Activated naive CD4-positive, alpha-beta T cell treated with anti-CD3 and anti-CD28 coated beads, Interleukin-2, amount 50 U/mL, for 72 hours (primary cell): ENCODE measurements at places on chromosomes 4 and X.

GRCh38 chr4:167587361-167587760 is 353.1 kb upstream of the SPOCK3 start:
- no peak for DNase-seq

GRCh38 chrX:86047936-86048280 is 550 bp upstream of the CHM start:
- no peak for DNase-seq

DNA sequence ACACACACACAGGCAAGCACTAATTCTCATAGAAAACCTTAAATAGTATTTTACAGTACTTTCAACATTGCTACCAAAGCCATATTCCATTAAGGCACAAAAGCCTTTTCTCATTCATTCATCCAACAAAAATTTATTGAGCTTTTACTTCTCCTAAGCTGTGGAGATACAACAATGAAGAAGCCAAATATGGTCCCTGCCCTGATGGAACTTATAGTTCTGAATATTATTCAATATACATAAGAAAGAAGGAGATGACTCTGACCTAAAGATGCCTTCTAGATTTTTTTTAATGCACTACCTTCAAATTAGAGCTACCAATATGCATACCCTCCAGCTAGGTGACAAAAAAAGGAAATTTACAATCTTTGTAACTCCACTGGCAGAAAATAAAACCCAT is 90.0 kb upstream of the WDR44 start:
- no peak for DNase-seq

DNA sequence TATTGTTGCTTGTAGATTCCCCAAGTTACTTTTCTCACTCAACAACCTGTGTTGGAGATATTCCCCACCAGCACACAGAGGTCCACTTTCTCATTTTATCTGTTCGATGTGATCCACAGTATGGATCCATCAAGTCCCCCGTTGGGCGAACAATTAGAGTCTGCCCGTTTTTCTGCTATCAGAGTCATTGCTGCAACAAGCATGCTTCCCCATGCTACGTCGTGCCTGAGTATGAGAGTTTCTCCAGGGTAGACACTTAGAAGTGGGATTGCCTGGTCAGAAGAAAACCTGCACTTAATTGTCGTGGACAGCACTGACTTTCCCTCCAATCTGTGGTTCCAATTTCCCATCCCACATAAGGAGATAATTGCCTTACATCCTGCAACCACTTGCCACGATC is 62.7 kb upstream of the SHOX start:
- DNase-seq = no peak

- no peak for DNase-seq
These were observed 22.2 kb downstream of the GPAT3 start for GRCh38 chr4:83558059-83558653.

DNA sequence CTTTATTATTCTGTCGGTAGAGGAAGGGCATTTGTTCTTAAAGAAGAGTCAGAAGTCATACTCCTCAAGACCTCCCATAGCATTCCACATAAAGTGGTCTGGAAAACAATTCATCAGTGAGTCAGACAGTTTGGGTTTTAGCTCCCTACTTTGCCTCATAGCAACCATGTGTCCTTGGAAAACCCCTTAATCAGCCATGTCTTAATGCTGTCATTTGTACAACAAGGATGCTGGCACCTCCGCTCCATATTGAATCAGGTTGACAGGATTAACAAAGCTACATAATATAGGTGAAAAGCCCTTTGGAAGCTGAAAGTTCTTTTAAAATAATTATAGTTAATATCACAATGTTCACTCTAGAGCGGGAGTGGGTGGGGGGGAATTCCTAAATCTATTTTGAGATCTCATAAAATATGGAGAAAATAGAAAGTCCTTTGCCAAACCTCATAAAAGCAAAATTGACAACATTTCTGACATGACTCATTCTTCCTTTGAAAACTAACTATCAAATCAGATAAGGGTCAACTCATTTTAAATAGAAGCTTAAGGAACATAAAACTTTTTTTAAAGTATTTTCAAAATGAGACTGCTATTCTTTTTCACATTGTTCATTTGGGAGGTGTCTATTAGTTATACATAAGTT is 37.3 kb upstream of the GUCY1A1 start:
- no peak for DNase-seq

GRCh38 chrX:12128017-12128416 is 10.3 kb upstream of the FRMPD4 start:
- no peak for DNase-seq

GRCh38 chrX:119482041-119482440 is 13.8 kb downstream of the SLC25A5 start:
- no peak for DNase-seq

- no peak for DNase-seq
These were observed 15.6 kb downstream of the DOK7 start for GRCh38 chr4:3478446-3479357.

GRCh38 chr4:52371841-52372240 is 287.3 kb downstream of the USP46 start:
- DNase-seq = no peak

GRCh38 chr4:7424553-7425111 is 10.1 kb downstream of the PSAPL1 start:
- no peak for DNase-seq

DNA sequence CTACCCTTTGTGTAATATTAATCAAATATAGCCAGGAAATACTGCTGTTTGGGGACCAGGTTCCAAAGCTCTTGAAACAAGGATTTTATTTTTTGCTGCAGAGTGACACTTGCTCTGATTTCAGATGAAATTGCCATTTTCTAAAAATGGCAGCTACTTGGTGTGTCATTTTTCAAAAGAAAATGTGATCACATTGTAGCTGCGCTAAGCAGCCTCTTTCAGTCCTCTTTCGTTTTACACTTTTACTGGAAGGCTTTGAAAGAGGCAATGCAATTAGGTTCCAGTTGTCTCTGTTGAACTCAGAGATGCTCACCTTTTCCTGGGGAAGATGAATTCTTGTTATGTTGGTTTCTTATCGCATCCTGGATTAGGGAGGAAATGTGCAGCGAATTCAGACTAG is 85.1 kb downstream of the CT47B1 start:
- no peak for DNase-seq

GRCh38 chr4:187020676-187021075 is 297.0 kb upstream of the FAT1 start:
- DNase-seq = no peak
